ENCODE measurements at places on chromosomes 4 and X. TPM values are rescaled to one million over a fixed set of nuclear protein-coding genes. Genes with fewer than 3 reads are reported as not detected.
A peak's percentile ranks its signal among the peaks of the same experiment; 100 is the strongest.

Gene IL21
- total RNA-seq = not detected

Gene CDKL2
- total RNA-seq = 0.19 TPM

Gene HS3ST1
- not detected for total RNA-seq

Gene MTTP
- not detected for total RNA-seq

Gene GAGE2A
- total RNA-seq = not detected

Gene TMEM131L
- total RNA-seq = 71.1 TPM

DNA sequence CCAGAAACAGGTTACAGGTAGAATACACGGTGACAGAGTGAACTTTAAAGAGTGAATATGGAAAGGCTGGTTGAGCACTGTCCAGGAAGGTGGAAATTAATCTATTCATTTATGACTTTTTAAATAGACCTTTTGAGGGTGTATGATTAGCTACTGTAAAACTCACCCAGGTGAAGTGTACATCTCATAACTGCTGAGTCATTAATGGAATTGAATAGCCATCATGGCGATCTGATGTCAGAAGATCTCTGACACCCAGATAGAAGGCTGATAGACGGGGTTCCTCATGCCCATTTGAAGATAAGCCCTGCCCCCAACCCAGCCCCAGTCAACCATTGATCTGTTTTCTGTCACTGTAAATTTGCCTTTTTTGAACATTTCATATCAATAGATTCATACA lies 84.0 kb downstream of the PRSS12 start:
- H3K36me3 ChIP-seq = no peaks in the 10 kb centered on the region
- H3K27ac ChIP-seq = no peak overlapping the region
- peaks cover 4% of the 10 kb centered on the region for H3K4me1 ChIP-seq
- no peak for DNase-seq
- H3K4me3 ChIP-seq = no peak overlapping the region

- no peak for DNase-seq
- no peaks in the 10 kb centered on the region for H3K27me3 ChIP-seq
- no peak overlapping the region for H3K27ac ChIP-seq
Measured at GRCh38 chr4:3827616-3828492, 61.7 kb downstream of the ADRA2C start.

- H3K4me3 ChIP-seq = no peak overlapping the region
- H3K27ac ChIP-seq = no peak overlapping the region
- peaks cover 12% of the 10 kb centered on the region for H3K4me1 ChIP-seq
- no peaks in the 10 kb centered on the region for H3K36me3 ChIP-seq
- H3K27me3 ChIP-seq = no peaks in the 10 kb centered on the region
Measured at GRCh38 chrX:55702671-55703070, 14.9 kb upstream of the RRAGB start.

- DNase-seq = no peak
- no peak overlapping the region for H3K27ac ChIP-seq
- H3K4me1 ChIP-seq = no peaks in the 10 kb centered on the region
- no peaks in the 10 kb centered on the region for H3K27me3 ChIP-seq
- no peak overlapping the region for H3K4me3 ChIP-seq
Measured at GRCh38 chr4:159778298-159778697, 675.4 kb downstream of the RAPGEF2 start.

DNA sequence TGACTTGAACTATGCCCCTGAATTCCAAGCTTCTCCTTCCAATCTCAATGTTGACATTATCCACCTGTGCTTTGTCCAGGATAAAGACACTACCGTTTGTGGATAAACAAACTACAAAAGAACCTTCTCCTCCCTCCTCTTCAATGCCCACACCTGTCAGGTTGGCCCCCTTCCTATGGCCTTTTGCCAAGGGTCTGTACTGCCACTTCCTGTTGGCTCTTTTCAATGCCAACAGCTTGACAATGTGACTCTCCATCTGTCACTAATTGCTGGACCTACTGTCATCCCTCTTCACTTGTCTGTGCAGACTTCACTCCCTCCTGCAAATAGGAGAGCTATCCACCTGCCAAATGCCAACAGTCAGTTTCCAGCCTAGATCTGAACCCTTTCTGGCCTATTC lies 35.8 kb upstream of the MID1 start:
- no peak for DNase-seq
- no peak overlapping the region for H3K27ac ChIP-seq
- no peak overlapping the region for H3K4me3 ChIP-seq
- no peaks in the 10 kb centered on the region for H3K4me1 ChIP-seq
- H3K36me3 ChIP-seq = no peaks in the 10 kb centered on the region
- no peaks in the 10 kb centered on the region for H3K27me3 ChIP-seq

GRCh38 chr4:78845472-78845871 lies 69.3 kb downstream of the BMP2K start:
- H3K4me1 ChIP-seq = no peaks in the 10 kb centered on the region
- no peak for DNase-seq
- no peaks in the 10 kb centered on the region for H3K36me3 ChIP-seq
- no peak overlapping the region for H3K27ac ChIP-seq

DNA sequence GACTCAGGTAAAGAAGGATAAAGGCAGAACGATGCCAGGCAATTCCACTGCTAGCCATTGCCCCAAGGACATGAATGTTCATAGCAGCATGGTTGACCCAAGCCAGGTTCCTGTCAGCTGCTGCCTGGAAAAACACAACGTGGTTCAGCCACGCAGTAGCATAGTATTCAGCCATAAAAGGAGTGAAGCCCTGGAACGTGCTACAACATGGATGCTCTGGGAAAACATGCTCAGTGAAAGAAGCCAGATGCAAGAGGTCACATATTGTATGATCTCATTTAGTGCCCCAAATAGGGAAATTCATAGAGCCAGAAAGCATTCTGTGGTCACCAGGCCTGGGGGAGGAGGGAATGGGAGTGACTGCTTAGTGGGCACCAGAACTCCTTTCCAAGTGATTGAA lies 129.8 kb downstream of the GPR143 start:
- DNase-seq = no peak
- H3K27ac ChIP-seq = no peak overlapping the region
- no peaks in the 10 kb centered on the region for H3K4me1 ChIP-seq
- H3K36me3 ChIP-seq = no peaks in the 10 kb centered on the region
- H3K27me3 ChIP-seq = no peaks in the 10 kb centered on the region

DNA sequence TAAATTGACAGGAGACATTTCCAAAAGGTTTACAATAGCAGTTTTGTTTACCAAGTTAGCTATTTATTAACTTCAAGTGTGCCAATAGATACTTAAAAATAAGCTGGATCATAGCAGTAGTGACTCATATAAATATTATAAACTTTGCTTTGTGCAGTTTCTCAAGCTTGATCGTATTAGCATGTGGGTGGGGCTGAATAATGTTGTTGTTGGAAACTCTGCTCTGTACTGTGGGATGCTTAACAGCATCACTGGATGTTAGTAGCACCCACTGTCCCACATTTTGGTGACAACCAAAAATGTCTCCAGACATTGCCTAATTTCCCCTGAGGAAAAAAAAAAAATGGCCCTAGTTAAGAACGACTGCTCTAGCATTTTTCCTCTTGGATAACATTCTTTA lies 855.2 kb upstream of the ADGRL3 start:
- H3K27ac ChIP-seq = no peak overlapping the region
- no peaks in the 10 kb centered on the region for H3K4me1 ChIP-seq
- no peaks in the 10 kb centered on the region for H3K36me3 ChIP-seq
- no peak for DNase-seq

- no peak overlapping the region for H3K4me3 ChIP-seq
- no peaks in the 10 kb centered on the region for H3K36me3 ChIP-seq
- H3K27me3 ChIP-seq = no peaks in the 10 kb centered on the region
- DNase-seq = peak; percentile 82
Measured at GRCh38 chr4:87150498-87151261, 69.7 kb downstream of the KLHL8 start.
